NCI-H82 (cell line): ENCODE measurements at places on chromosomes 4 and X.

- peak; percentile 10 for DNase-seq
These were observed 2.4 kb downstream of the HADH start for GRCh38 chr4:107991945-107992630.

DNA sequence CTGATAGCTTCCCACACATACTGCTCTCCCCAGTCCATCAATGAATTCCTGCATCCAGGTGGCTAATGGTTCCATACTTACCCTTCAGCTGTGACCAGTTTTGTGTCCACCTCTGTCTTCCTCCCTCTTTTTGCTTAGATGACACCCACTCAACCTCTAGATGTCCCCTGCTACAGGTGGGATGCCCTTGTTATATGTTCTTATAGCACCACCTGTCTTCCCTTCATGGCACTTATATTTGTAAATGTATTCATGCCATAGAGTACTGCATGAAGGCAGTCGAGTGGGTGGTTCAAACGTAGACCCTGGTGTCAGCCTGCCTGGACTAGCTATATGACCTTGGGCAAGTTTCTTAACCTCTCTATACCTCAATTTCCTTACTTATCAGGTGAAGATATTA lies 6.5 kb upstream of the USP46 start:
- DNase-seq: no peak

- DNase-seq: no peak
These were observed 163.8 kb upstream of the KLF8 start for GRCh38 chrX:56068274-56068758.

DNA sequence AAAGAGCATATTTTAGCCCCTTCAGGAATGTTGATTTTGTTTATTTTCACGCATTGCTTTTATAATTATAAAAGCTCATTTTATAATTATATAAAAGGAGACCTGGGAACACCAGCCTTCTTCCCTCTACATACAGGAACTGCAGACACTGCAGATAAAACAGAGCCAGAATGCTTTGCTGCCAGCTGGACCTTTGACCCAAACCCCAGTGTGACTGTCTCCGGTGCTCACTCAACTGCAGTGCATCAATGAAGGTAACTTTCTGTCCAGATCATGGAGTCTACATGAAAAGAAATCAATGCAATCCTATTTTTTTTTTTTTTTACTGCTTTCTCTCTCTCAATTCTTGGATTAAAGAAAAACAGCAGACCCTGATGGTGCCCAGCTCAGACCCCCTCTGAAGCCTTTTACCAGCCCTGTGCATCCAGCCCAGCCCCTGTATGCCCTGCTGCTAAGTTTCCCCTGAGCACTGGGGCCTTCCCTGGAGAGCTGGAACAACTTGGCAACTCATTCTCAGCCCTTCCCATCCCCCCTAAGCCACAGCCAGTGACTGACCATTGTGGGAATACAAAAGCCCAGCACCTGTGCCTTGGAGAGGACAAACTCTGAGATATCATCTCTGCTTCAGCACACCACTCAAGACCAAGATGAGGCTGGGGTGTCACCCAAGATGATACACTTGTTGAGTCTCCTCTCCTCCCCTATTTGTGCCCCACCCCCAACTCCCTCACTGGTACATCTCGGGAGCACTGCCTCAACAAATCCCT lies 182.1 kb downstream of the EVC2 start:
- DNase-seq: no peak

GRCh38 chrX:23883737-23884354 lies 23.9 kb downstream of the APOO start:
- no peak for DNase-seq

DNA sequence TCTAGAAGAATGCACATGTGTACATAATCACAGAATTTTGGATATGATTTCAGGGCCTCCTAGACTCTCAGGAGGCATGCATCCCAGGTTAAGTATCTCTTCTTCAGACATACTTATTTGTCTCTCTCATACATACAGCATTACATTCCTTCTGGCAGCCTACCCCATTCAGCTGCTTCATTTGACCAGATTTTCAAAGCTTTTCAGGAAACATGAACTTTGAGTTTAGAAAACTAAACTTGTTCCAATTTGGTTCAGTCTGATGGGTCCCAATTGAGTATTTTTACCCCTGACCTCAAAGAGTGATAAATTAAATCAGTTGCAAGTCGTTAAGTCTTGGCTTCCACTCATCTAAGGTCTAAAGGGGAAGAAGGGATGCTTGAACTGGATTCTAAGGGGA lies 330.9 kb downstream of the ARHGAP24 start:
- DNase-seq: no peak

DNA sequence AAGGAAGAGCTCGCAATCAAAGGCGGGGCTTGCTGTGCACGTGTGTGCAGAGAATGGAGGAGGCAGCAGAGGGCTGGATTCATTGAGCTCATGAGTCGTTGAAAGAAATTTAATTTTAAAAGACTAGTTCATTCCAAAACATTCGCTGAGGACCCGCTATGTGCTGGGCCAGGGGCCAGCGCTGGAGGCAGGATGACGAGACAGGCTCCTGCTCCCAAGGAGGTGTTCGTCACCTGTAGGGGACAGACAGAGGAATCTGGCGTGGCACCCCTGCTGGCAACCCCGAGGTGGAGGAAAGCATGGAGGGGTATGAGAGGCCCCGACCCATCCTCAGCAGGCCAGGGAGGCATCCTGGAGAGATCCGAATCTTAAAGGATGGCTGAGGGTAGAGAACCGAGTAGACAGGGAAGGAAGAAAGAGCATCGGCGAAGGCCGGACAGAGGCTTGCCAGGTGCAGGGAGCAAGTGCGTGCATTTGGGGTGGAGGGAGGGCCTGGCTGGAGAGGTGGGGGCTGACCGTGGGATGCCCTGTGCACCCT lies 96.4 kb downstream of the CPZ start:
- no peak for DNase-seq

- no peak for DNase-seq
These were observed 9.1 kb upstream of the UBA1 start for GRCh38 chrX:47184486-47184885.

DNA sequence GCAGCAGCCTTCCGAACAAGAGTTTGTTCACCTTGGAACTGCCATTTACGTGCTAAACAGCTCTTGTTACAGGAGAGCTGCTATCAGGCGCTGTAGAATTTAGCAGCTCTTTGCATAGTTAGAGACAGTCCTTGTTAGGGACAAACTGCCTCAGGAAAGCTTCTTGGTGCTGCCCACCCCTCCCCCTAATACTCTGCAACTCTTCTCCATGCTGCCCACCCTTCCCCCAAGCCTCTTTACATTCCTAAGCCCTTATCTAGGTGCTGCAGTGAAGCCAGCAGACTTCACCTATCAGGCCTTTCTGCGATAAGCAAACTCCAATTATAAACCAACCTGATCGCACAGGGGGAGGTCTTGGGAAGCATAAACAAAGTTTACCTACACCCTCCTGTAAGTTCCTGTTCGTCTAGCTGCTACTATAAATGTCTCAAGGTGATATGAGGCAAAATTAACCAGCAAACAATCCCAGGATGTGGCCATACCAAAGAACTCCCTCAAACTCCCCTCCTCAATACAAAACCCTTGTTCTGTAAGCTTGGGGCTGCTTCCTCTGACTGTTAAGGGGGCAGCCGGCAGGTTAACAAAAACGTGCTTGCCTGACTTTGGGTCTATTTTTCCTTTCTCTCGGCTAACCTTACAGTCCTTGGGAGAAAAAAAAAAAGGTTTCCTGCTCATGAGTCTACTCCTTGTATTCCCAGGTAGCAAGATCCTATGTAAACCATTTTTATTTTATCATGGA lies 74.0 kb upstream of the GC start:
- no peak for DNase-seq
